ENCODE measurements at places on chromosomes 5 and 9. TPM values are rescaled to one million over a fixed set of nuclear protein-coding genes. Genes with fewer than 3 reads are reported as not detected.

GRCh38 chr5:38154615-38155204, 103.6 kb upstream of the EGFLAM start:
- DNase-seq: no peak

GRCh38 chr9:115204904-115205453, 87.0 kb upstream of the TNC start:
- no peak for DNase-seq

DNA sequence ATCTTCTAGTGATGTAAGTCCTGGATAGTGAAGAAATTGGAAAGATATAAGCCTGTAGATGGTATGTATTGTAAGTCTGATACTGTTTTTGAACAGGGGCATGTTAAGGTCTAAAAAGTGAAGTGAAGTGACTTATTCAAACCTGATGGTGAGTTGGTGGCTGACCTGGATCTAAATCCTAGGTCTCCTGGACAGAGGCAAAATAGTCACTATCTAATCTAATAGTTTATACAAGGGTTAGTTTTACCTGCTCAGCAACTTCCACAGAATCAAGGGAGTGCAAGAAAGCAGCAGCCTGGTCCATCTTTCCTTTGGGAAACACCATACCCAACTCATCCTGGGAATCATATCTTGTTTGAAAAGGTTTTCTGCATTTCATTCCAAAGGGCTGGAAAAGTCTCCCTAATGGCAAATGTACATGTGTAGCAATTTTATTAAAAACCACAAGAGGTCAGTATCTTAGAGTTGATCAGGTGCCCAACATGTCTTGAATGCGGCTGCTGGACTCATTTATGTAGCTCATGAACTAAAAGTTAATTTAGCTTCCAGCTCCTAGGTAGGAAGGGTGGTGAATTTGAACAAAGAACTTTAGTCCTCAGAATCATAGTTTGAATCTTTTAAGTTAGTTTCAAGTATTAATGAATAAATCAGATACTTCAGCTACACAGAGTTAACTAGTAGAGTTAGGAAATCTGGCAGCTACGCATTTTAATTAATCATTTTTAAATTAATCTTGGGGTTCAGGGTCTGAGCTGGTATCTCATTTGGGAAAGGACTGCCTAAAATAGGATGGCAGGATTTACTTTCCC, 26.0 kb downstream of the SKP2 start:
- DNase-seq: no peak

DNA sequence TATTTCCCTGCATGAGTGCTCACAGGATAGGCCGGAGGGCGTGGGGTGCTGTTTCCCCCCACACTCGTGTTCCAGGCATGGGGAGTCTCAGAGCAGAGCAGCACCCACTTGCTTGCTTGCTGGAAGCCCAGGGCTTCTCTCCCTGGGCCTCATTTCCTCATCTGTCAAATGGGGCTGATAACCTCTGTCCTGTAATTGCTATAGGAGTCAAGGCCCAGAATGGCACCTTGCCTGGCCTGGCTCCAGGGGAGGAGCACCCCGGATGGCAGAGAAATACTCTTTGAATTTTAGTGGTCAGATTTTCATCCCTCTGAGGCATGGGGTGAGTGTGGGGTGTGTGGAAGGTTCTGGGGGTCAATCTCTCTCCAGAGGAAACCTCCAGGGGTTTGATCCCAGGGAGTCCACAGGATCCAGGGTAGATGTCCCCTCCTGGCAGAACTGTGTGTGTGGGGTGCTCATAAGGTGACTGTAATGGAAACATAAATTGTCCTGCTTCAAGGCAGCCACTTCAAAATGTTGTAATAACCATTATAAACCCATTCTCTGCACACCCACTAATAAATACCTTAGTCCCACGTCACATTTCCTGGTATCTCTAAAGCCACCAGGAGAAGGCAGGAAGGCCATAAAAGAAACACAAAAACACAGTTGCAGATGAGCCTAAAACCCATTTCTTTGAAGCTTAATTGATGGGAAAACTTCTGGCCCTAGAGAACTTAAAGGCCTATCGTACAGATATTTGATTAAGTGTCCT, 272.2 kb downstream of the FSTL4 start:
- no peak for DNase-seq

- DNase-seq: no peak
These were observed 2.7 kb downstream of the TSLP start for GRCh38 chr5:111074244-111074643.

- DNase-seq: no peak
These were observed 429.9 kb downstream of the GABRG2 start for GRCh38 chr5:162497455-162497854.

GRCh38 chr5:107990881-107991810, 320.4 kb upstream of the EFNA5 start:
- DNase-seq: no peak

- no peak for DNase-seq
These were observed 64.5 kb downstream of the STARD4 start for GRCh38 chr5:111447822-111448221.

GRCh38 chr9:136685790-136686533, 1.3 kb downstream of the AGPAT2 start:
- no peak for DNase-seq

- peak; percentile 41 for DNase-seq
These were observed 58.7 kb downstream of the ICE1 start for GRCh38 chr5:5481206-5481605.

DNA sequence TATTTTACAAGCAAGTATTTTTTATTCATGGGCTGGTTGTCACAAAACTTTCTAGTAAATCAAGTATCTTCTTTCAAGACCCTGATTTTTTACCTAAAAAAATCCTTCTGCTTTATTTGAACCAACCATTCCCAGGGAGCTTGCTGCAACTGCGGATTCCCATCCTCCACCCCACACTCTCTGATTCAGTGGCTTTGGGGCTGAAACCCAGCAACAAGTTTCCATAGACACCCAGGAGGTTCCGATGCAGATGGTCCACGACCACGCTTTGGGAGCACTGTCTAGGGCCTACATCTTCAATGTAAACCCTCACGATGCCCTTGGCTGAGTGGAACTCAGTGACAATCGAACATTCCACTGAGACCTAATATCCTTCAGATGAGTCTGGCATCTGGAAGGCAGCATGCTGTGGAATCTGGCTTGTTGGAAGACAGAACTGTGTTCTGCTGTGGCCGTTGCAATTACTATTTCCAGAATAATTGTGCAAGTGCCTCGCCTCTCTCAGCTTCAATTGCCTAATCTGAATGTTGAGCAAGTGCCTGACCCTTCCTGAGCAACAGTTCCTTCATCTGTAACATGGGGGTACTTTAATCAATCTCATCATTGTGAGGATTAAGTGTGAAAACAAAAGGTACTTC, 105.1 kb downstream of the INSYN2B start:
- no peak for DNase-seq

DNA sequence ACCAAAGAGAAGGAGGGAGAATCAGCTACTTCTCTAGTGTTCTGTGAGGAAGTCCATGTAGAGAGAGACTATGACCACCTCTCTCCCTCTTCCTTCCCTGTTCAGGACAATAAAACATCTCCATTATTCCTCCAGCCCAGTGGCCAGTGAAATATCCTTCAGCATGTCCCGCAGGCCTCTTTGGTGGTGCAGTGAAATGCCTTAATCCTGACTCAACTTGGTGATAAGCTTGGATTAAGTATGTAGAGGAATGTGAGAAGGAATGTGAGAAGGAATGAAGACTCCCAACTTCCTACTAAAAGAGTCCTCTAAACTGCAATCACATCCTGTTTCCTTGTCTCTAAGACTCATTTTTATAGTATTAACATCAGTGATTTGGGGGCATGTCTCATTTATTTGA, 167.3 kb downstream of the TRPM3 start:
- no peak for DNase-seq

GRCh38 chr9:97384406-97385262, 27.3 kb upstream of the TDRD7 start:
- DNase-seq: no peak

GRCh38 chr5:171588790-171589189, 169.3 kb downstream of the FGF18 start:
- no peak for DNase-seq

DNA sequence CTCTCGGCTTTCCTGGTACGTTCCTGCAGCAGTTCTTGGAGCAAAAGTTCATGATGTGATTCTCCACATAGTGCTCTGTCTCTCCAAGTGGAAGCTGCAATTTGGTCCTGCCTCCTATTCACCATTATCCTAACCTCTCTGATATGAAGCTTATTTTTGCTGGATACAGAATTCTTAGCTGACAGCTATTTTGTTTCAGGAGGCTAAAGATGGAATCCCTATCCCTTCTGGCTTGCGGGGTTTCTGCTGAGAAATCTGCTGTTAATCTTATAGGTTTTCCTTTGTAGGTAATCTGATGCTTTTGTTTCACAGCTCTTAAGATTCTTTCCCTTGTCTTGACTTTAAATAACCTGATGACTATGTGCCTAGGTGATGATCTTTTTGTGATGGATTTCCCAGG, 181.6 kb upstream of the VLDLR start:
- no peak for DNase-seq

DNA sequence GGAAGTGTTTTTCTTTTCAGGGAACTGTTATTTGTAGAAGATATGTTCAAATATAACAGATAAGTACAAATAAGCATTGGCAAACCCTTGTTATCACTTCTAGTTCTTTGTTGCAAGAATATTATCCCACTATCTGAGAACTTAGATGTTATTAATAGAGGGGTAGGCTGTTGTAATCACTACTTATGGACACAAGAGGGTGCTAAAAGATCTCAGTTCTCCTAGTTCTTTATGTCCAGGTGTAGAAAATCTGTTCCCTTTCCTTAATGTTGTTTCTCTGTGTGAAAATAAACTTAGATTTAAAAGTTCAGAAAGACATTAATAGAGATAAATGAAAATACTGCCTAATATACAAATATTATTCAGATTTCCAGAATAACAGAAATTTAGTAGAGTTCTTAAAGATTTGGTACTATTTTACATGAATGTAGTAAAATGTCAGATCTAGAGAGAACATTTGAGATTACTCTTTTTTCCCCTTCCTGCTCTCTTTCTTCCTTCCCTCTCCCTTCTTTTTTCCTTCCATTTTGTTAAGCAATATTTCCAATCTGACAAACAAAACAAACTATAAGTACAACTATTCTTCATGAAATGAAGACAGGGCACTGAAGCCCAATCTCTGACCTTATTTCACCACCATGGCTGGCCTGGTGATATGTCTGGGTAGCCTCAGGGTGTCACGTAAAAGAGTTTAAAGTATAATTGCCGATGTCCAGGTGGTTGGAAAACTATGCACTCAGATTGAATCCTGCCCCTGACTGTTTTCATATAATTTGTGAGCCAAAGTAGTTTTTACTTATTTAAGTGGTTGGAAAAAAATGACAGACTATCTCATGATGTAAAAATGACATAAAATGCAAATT, 43.6 kb upstream of the C5orf46 start:
- DNase-seq: no peak

DNA sequence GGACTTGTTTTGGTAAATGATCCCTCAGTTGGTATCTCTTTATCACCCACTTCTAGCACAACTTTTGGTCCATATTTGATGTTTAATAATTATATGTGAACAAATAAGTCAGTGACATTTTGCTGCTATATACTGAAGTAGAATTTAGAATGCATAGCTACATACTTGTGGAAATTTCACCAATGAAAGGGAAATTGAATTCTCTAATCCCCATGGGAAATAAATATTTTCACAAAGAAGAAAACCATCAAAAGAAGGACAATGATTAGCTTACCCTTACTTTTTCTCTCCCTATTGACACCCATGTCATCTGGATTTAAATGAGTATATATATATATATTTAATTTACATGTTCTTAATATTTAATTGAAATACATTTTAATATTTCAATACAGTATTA, 94.3 kb upstream of the DAB2 start:
- no peak for DNase-seq

DNA sequence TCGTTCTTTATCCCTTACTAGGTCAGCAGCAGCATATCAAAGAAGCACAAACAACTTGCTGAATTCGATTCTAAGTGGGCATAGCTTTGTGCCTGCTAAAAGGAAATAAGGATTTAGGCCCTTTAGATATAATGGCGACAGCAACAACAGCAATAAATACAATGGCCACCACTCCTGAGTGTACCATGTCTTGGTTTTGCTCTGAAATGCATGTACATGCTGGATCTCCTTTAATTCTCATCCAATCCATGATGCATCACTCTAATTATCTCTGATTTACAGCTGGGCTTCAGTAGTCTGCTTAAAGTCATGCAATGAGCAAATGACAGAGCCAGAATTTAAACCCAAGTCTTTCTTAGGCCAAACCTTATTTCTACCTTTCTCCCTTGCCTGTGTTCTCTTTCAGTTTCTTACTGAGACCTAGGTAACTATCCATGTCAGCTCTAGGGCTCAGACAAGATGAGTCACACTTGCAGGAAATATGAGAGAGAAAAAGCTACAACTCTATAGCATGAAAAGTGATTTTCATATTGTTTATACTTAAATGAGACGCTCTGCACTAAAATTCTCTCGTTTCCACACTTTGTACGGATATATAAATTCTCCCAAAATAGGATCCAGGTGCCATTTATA, 111.8 kb downstream of the HMHB1 start:
- no peak for DNase-seq

DNA sequence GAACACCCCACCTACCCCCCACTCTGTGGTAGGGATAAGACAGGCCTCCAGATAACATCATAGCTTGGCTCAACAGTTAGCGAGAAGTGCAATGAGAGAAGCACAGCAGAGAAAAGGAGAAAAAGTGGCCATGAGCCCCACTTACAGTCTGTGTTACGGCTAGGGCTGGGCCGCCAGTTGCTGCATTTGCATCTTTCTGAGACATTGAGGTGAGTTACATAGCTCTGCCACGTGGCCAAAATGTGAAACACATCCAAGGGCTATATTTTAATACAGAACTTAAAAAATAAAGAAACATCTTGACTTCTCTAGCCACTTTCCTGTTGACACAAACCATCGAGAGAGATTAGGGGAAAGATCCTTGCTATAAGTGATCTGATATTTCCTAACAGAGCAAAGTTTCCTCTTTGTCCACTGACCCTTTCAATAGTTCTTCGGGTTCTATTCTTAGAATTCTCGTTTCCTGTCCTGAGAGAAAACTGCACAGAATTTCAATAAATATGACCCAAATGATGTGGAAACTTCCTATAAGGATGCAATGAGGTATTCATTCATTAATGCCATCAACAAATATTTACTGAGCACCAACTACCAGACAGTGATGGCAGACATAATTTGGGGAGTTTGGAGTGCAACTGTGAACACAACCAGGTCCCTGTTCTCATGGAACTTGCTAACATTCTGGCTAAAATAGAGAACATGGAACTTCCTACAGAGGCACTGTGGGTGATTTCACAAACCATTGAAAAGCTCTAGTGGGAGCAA, 3.2 kb upstream of the TLE4 start:
- DNase-seq: no peak

PCDHGA6 gene
- total RNA-seq: 0.76 TPM

HTR4 gene
- not detected for total RNA-seq

ZFP37 gene
- total RNA-seq: 2.9 TPM

PCDHA13 gene
- not detected for total RNA-seq

IFNK gene
- total RNA-seq: not detected

MYMK gene
- total RNA-seq: not detected

C1QTNF3 gene
- 7.2 TPM for total RNA-seq
